ENCODE measurements at places on chromosomes 7 and 10. TPM values are rescaled to one million over a fixed set of nuclear protein-coding genes. Genes with fewer than 3 reads are reported as not detected.

DNA sequence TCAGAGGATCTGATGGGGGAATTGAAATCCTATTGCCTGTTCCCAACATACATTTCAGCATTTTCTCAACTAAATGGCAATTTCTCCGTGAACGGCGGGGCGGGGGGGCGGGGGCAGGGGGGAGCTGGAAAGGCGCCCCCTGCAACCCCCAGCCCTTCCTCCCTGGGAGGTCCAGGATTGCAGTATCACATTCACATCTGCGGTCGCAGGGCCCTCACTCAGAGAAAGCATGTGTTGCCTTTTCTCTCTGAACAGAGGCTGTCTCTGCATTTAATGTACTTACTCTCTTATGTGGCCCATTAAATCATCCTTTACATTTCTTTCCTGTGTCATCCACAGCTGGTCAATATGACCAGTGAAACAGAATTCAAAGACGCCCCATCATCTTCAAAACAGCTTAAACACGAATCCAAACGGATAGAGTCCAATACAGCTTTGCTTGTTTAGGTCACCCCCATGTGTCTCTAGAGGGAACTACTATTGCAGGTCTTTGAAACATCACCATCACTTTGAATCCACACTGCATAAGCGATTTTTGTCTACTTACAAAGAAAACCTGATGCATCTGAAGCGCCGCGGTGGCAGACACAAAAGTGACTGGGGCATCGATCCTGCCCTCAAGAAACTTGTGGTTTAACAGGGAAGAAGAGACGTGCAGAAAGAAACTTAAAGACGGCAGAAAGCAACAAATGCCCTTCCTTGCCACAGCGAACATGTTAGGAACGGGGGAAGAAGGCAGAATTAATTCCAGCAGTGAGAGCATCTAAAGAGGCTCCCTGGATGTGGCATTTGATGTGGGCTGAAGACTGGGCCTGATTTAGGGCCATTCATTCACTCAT, 17.0 kb upstream of the ECHDC3 start:
- no peaks in the 10 kb centered on the region for H3K4me1 ChIP-seq
- no peaks in the 10 kb centered on the region for H3K36me3 ChIP-seq
- H3K4me3 ChIP-seq: no peak overlapping the region
- no peak overlapping the region for H3K27ac ChIP-seq
- H3K27me3 ChIP-seq: peaks cover 4% of the 10 kb centered on the region
- DNase-seq: peak; percentile 48

DNA sequence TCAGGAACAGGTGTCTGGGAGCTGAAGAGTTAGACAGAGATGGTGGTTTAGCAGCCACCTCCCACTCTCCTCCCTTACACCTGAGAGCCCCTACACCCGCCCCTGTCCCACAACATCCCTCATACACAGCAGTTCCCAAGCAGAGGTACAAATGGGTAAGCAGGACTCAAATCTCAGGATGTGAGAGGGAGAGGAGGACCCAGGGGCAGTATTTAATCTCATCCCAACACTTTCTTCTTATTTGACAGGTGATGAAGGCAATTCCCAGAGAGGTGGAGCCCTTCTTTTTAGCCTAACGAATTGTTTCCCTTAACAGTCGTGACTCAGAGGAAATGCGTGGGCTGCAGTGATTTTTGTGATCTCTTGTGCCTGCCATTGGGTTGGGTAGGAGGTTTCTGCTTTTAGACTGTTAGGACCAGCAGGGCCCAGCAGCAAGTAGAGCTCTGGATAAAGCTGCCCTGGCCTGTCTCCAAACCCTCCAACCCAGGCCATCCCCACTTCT, 191.3 kb downstream of the HECW1 start:
- peaks cover 15% of the 10 kb centered on the region for H3K4me1 ChIP-seq
- H3K27ac ChIP-seq: no peak overlapping the region
- H3K36me3 ChIP-seq: no peaks in the 10 kb centered on the region

GRCh38 chr10:124625831-124626238, 118.3 kb downstream of the FAM53B start:
- H3K36me3 ChIP-seq: no peaks in the 10 kb centered on the region
- no peaks in the 10 kb centered on the region for H3K27me3 ChIP-seq
- H3K27ac ChIP-seq: no peak overlapping the region
- no peak overlapping the region for H3K4me3 ChIP-seq

Gene ZNF239
- total RNA-seq: 5.7 TPM

GRCh38 chr7:130142654-130143333, 62.4 kb downstream of the TMEM209 start:
- H3K36me3 ChIP-seq: no peaks in the 10 kb centered on the region
- no peaks in the 10 kb centered on the region for H3K27me3 ChIP-seq
- DNase-seq: no peak
- no peak overlapping the region for H3K27ac ChIP-seq

DNA sequence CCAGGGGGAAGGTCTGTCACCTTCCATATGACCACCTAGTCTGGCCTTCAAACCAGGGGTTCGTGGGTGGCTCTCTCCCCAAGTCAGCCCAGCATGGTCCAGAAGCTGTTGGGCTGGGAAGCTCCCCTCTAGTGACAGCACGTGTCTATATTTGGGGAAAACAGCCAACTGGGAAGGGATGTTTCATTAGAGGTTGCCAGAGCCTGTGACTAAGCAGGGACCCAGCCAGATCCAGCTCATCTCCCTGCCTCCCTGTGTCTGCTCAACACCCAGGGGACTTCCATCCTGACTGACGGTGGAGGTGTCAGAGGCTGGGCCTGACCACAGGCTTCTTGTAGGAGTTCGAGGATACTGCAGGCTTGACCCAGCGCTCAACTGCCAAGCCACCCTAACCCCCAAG, 10.5 kb downstream of the STYXL1 start:
- H3K27ac ChIP-seq: no peak overlapping the region
- no peaks in the 10 kb centered on the region for H3K27me3 ChIP-seq
- H3K36me3 ChIP-seq: no peaks in the 10 kb centered on the region

Gene HABP2
- total RNA-seq: not detected

- H3K27ac ChIP-seq: no peak overlapping the region
- DNase-seq: peak; percentile 49
- no peak overlapping the region for H3K4me3 ChIP-seq
Observed at GRCh38 chr7:143300959-143301935, 13.1 kb downstream of the CASP2 start.

DNA sequence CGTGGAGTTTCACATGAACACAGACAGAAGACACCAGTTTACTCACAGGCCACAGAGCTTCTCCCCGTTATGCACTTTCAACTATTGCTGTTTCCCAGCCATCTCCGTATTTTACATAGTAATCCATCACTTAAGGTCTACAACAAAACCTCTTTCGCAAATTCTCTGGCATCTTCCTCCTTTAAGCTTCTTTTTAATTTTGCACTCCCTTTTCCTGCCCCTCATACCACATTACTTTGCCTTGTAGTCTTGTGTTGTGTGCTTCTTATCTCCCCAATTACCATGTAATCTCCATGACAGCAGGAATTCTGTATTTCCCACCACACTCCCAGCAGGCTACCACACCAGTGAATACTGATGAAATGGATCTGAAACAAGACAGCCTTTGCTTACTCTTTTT, 87.3 kb downstream of the ODAD2 start:
- no peaks in the 10 kb centered on the region for H3K4me1 ChIP-seq
- DNase-seq: peak; percentile 42
- no peak overlapping the region for H3K4me3 ChIP-seq
- no peak overlapping the region for H3K27ac ChIP-seq

DNA sequence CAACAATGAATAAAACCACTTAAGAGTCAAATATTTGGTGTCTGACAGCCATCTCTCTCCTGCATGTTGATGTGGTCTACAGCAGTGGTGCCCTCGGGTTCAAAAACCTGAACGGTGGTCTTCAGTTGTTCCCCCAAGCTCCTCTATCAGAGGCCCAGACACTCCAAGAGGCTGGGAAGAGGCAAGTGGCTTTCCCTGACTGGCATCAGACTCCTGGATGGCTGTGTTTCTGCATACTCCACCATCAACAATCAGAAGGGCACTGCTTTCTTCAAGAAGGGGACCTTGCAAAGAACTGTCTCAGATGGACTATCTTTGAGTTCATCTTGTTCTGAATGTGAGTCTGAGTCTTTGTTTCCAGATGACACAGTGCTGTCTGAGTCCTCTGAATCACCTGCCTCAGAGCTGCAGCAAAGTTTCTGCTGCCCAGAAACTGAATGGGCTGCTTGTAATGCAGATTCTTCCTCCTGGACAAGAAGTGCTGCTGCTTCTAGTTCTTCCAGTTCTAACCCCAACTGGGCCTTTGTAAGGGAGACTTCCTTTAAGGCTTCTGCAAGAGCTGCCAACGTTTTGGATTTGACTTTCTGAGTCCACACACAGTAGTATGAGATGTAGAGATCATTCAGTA, 5.9 kb upstream of the SGMS1 start:
- no peak overlapping the region for H3K27ac ChIP-seq
- H3K4me1 ChIP-seq: peaks cover 7% of the 10 kb centered on the region

Gene GAD2
- total RNA-seq: not detected

DNA sequence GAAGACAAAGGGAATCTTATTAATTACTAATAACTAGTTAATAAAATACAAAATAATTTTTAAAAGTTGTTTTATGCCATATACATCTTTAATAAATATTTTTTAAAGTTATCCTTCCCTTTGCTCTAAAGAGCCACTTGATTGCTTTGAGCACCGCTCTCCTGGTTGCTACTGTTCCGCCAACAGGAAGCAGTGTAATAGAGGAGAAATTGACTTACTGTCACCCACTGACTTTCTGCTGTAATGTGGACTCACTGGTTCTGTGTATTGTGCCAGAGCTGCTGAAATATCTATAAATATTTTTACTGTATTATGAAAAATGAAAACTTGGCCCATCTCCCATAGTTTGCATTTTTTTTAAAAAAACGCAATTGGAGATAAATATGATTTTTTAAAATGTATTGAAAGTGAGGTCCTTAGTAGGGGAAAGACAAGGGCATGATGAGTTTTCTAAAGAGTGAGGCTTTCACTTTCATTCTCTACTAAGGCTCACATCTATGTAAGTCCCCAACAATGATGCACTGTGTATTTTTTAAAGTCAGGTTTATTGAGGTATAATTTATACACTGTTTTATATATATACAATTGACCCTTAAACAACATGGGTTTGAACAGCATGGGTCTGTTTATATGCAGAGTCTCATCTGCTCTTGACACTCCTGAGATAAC, 100.5 kb downstream of the NPY start:
- no peak for DNase-seq
- no peak overlapping the region for H3K27ac ChIP-seq
- H3K27me3 ChIP-seq: no peaks in the 10 kb centered on the region
- no peaks in the 10 kb centered on the region for H3K4me1 ChIP-seq
- no peaks in the 10 kb centered on the region for H3K36me3 ChIP-seq
- H3K4me3 ChIP-seq: no peak overlapping the region

DNA sequence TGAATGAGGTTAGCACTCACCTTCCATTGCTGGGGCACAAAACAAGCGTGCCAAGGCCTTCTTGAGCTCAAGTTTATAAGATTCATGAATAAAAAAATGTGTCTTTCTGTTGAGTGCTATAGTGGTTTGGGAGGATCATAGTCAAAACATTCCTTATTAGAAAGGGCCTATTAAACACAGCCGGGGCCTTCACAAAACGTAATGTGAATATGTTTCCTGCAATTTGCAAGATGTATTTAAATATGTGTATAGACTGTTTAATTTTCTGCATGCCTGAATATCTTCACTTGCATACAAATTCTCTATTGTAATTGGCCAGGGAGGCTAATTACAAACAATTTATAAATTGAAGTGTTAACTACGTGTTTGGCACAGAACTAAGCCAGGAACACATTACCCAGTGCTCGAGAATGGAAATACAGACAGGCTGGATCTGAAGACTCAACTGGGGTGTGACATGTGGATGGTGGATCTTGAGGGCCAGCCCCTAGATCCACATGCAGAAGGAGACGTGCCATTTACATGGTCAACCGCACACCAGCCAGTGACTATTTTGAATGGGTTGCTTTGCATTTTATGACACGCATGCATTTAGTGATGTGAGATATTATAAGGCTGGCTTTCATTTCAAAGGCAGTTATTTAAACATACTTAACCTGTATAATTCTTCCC, 31.3 kb downstream of the LYZL2 start:
- H3K4me3 ChIP-seq: no peak overlapping the region
- no peaks in the 10 kb centered on the region for H3K4me1 ChIP-seq
- H3K36me3 ChIP-seq: no peaks in the 10 kb centered on the region
- peaks cover 13% of the 10 kb centered on the region for H3K27me3 ChIP-seq

- no peak overlapping the region for H3K27ac ChIP-seq
- H3K27me3 ChIP-seq: no peaks in the 10 kb centered on the region
- H3K4me3 ChIP-seq: no peak overlapping the region
- H3K4me1 ChIP-seq: peaks cover 12% of the 10 kb centered on the region
- no peak for DNase-seq
Observed at GRCh38 chr10:113953505-113954272, 90.0 kb upstream of the ADRB1 start.

DNA sequence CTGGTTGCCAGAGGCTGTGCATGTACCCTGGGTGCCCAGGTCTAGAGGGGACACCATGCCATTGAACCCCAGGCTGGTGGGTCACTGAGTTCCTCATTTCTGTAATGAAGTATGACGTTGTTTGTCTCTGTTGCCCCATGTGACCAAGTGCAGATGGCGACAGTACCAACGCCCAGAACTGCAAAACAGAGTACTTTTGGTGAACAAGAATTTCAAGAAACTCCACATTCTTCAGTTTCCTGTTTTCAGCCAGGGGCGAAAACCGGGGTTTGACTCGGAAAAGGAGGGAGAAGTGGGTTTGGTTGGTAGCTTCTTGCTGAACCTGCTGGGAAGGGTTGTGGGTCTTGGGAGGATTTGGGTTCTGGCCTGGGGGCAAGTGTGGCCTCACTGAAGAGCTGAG, 18.2 kb downstream of the CYP17A1 start:
- no peaks in the 10 kb centered on the region for H3K27me3 ChIP-seq
- no peaks in the 10 kb centered on the region for H3K36me3 ChIP-seq
- peaks cover 25% of the 10 kb centered on the region for H3K4me1 ChIP-seq
- H3K4me3 ChIP-seq: no peak overlapping the region

GRCh38 chr7:12957487-12957886, 270.1 kb downstream of the ARL4A start:
- no peak overlapping the region for H3K27ac ChIP-seq
- H3K36me3 ChIP-seq: no peaks in the 10 kb centered on the region
- no peaks in the 10 kb centered on the region for H3K4me1 ChIP-seq
- DNase-seq: no peak

DNA sequence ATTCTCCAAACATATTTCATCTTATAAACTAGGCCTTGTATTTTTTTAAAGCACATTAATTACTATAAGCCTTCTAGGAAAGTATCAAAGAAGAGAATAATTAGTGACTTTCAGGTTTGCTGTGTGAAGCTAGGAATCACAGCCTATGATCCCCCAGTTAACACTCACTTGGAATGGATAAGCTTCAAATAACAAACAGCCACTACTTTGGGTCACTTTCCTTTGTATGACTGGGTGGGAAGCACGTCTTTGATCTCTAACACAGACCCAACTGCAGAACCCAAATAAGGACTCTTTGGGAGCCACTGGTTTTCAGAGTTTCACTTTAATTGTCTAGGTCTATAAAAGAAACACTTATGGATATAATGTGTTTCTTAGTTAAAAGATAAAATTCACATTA, 769.3 kb downstream of the MAGI2 start:
- no peaks in the 10 kb centered on the region for H3K27me3 ChIP-seq
- DNase-seq: no peak
- H3K36me3 ChIP-seq: no peaks in the 10 kb centered on the region
- no peaks in the 10 kb centered on the region for H3K4me1 ChIP-seq
- H3K4me3 ChIP-seq: no peak overlapping the region
